ENCODE measurements at places on chromosomes 16 and 17.
A peak's percentile ranks its signal among the peaks of the same experiment; 100 is the strongest.

DNA sequence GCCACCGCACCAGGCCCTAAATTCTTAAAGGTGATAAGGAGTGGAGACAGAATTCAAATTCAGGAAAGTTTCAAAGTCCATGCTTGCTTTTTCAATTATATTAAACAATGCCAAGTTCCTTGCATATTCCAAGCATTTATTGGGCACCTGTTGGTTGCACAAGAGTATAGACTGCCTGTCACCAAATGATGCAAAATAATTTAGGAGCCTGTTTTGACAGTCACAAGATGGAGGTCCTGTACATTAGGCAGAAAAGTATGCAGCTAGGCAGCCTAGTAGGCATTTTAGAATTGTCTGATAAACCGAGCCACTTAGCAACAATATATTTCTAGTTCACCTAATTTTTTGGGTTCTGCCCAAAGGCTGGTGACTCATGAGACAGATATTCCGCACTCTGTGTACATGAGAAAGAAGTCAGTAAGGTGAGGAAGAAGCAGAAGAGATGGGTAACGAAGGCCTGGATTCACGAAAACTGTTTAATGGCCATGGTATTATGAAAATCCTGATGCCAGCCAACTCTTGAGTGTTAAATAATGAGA lies 7.3 kb downstream of the ACACA start:
- peaks cover 6% of the 10 kb centered on the region for H3K4me1 ChIP-seq
- no peaks in the 10 kb centered on the region for H3K27me3 ChIP-seq
- DNase-seq = no peak
- H3K27ac ChIP-seq = no peak overlapping the region

DNA sequence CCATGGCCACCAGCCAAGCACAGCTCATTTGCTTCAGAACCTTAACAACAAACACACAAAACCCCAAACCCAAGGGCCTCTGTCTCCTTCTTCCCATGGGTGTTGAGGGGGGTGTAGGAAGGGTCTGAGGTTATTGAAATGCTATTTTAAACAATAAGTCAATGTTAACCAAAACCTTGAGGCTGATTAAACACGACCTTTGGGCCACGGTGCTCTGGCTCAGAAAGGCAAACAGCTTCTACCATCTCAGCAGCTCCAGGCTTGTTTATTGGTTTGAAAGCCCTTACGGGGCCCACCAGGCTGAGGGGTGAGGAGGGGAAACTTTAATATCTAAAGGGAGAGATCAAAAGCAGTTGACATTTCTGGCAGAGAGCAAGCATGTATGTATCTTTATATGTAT lies 185.7 kb upstream of the IRX6 start:
- no peak overlapping the region for H3K27ac ChIP-seq
- no peaks in the 10 kb centered on the region for H3K4me1 ChIP-seq
- H3K4me3 ChIP-seq = no peak overlapping the region
- DNase-seq = no peak
- H3K27me3 ChIP-seq = no peaks in the 10 kb centered on the region

DNA sequence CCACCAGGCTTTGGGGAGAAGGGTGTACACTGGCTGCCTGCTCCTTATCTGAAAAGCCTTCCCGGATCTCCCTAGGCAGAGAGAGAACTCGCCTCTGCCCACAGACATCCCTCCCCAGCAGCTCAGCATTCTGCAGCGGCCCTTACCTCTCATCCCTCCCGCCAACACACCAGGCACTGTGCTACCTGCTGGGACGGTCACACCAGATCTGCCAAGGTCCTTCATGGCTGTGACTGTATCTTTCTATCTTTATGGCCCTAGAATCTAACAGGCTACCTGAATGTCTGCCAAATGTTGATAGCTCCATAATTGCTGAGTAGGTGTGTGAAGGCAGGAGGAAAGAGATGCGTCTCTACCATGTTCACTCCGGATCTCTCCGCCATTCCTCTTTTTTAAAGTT lies 7.9 kb downstream of the TSNAXIP1 start:
- H3K36me3 ChIP-seq = no peaks in the 10 kb centered on the region
- no peaks in the 10 kb centered on the region for H3K27me3 ChIP-seq
- H3K4me3 ChIP-seq = no peak overlapping the region
- DNase-seq = no peak

DNA sequence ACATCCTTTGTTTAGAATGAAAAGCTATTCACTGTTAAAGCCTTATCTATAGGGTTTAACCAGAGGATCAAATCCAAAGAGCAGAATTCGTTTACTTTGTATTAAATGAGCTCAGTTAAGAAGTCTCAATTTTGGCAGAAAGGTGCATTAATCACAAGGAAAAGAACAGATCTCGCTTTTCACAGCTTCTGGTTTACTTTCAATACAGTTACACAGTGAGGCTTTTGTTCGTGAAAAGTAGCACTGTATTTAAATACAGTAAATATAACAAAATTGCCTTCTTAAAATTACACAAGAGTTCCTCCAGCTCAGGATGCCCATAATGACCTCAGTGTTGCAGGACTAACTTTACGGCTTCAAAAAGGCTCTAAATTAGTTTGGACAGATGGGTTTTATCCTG lies 669.1 kb upstream of the SALL1 start:
- H3K4me1 ChIP-seq = no peaks in the 10 kb centered on the region
- H3K27ac ChIP-seq = no peak overlapping the region
- H3K4me3 ChIP-seq = no peak overlapping the region
- no peaks in the 10 kb centered on the region for H3K27me3 ChIP-seq
- H3K36me3 ChIP-seq = no peaks in the 10 kb centered on the region

DNA sequence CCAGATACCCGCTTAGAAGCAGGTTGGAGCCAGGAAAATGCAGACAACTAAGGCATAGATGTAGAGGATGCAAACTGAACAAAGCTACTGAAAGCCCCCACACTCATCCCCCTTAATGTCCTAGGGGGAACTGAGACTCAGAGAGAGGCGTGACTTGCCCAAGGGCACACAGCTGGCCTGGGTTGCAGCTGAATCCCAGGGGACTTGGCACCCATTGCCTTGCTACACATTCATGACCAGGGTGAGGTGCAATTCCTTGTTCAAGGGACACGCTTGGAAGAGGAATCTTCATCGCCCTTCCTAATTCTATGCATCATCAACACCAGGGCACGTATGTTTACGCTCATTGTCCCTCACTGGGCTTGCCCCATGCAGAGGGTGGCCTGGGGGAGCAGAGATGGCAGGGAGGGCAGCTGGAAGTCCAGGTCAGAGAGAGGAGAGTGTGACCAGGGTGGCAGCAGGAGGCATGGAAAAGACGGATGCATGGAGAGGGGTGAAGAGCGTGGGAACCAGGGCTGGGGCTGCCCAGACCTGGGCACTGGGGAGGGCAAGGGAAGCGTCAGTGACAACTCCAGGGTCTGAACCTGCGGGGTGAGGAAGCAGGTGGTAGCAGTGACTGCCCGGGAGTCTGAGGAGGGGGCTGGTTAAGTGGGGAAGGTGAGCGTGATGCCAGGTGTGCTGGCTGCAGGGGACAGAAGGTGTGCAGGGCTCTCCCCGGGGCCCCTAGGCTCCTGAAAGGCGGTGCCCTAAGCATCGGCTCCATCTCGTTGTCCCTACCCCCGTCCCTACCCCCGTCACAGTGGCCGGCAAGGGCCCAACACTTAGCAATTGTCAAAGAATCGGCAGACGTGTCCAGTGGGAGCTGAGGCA lies 267.1 kb upstream of the TNRC6C start:
- H3K27me3 ChIP-seq = no peaks in the 10 kb centered on the region
- H3K27ac ChIP-seq = no peak overlapping the region
- no peaks in the 10 kb centered on the region for H3K4me1 ChIP-seq
- no peaks in the 10 kb centered on the region for H3K36me3 ChIP-seq

GRCh38 chr16:89241187-89242007 lies 23.9 kb downstream of the ZNF778 start:
- no peaks in the 10 kb centered on the region for H3K27me3 ChIP-seq
- H3K27ac ChIP-seq = peak overlapping the region; percentile 98
- H3K4me1 ChIP-seq = peaks cover 5% of the 10 kb centered on the region
- DNase-seq = peak; percentile 89
- H3K36me3 ChIP-seq = no peaks in the 10 kb centered on the region
- H3K4me3 ChIP-seq = peak overlapping the region; percentile 91

GRCh38 chr16:22397464-22397863 lies 23.0 kb upstream of the CDR2 start:
- H3K4me1 ChIP-seq = peaks cover 5% of the 10 kb centered on the region
- H3K27ac ChIP-seq = no peak overlapping the region
- no peak overlapping the region for H3K4me3 ChIP-seq
- H3K36me3 ChIP-seq = no peaks in the 10 kb centered on the region
- no peak for DNase-seq

- H3K36me3 ChIP-seq = no peaks in the 10 kb centered on the region
- no peak for DNase-seq
- H3K27ac ChIP-seq = no peak overlapping the region
- H3K4me3 ChIP-seq = no peak overlapping the region
- no peaks in the 10 kb centered on the region for H3K4me1 ChIP-seq
These were observed 4.4 kb upstream of the IL27 start for GRCh38 chr16:28511031-28511430.

- DNase-seq = no peak
- H3K36me3 ChIP-seq = no peaks in the 10 kb centered on the region
These were observed 93.6 kb upstream of the TBX2 start for GRCh38 chr17:61306003-61306402.
